Motor neuron (in vitro differentiated cells): ENCODE measurements at places on chromosomes 12 and 14.

DNA sequence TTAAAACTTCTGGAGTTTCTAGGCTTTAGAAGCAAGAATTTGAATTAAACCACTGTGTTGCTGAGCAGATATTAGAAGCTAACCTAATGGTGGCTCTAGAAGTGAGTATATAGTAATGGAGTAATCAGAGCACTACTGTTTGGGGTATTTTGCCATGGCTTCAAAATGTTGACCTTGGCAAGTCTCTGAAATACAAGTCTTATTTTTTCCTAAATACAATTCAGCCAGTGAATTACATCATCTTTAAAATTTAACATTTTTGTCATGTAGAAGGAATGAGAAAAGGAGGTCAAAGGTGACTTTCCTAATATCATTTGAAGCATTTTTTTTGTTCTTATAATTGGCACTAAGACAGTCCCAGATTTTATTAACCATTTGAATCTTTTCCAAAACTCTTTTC lies 25.2 kb downstream of the PMCH start:
- ATAC-seq, result no peak

DNA sequence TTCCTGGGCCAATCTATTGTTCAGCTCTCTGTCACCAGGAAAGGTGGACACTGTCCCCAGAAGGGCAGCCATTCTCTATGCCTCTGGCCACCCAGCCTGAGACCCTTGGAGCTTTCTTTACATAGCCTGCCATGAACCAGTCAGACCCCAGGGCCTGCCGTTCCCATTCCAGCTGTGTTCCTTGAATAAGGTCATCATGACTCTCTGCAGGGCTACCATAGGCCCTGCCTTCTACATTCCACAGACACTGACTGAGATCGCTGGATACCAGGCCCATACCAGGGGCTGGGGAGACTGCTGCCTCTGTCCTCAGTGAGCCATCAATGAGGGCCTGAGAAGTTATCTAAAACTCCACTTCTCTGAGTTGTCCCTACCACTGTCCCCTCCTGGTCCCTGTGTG lies 75.5 kb downstream of the SYNE3 start:
- no peak for ATAC-seq

DNA sequence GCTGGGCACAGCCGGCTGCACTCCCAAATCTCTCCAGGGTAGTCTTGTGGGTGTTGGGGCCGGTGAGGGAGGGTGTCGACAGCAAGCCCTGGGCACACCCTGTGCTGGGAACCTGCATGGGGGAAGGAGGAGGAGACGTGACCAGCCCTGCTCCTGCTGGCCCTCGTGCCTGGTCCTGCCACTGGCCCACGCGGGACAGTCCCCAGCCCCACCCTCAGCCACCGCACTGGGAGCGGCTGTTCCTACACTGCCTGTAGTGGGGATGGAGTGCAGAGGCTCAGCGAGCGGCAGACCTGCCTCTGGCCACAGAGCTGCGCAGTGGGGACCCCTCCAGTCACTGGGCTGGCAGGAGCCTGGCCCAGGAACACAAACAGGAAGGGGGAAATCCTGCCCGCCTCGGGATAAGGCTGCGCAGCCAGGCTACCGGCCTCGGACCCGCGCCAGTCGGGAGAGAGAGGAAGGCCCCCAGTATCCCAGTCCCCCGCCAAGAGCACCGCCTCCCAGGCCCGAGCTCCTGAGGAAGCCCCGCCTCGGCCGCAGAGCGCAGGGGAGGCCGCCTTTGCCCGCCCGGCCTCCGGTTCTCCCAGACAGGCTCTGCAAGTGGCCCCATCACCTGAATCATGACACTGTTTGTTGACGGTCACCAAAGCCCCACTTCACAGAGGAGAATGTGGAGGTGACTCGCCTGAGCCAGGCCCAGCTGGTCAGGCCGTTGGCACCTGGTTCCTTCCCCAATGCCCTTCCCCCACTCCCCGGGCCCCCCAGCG lies 10.6 kb downstream of the AHNAK2 start:
- ATAC-seq, result peak; percentile 52

GRCh38 chr12:75487308-75487707 lies 6.8 kb downstream of the GLIPR1 start:
- no peak for ATAC-seq

GRCh38 chr12:119624966-119625365 lies 31.4 kb downstream of the TMEM233 start:
- no peak for ATAC-seq

DNA sequence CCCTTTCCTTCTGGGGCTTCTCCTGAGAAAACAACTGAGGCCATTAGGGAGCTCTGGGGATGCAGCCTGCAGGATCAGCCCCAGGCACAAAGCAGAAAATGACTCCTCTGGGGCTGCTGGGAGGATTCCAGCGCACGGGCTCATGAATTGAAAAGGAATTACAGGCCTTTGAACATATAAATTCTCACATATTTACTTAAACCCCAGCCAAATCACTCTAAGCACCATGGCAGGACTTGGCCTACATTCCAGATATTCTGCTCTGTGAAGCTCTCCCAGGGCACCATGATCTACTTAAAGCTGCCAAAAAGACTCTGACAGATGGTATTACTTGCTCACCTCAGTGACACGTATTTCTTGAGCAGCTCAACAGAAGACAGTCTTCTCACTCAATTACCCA lies 87.2 kb downstream of the ZFC3H1 start:
- no peak for ATAC-seq

GRCh38 chr12:80986224-80986623 lies 48.5 kb upstream of the LIN7A start:
- no peak for ATAC-seq

- ATAC-seq, result no peak
Observed at GRCh38 chr12:11147420-11147819, 13.0 kb upstream of the TAS2R30 start.

- ATAC-seq, result no peak
Observed at GRCh38 chr12:75951399-75952278, 79.9 kb downstream of the PHLDA1 start.

DNA sequence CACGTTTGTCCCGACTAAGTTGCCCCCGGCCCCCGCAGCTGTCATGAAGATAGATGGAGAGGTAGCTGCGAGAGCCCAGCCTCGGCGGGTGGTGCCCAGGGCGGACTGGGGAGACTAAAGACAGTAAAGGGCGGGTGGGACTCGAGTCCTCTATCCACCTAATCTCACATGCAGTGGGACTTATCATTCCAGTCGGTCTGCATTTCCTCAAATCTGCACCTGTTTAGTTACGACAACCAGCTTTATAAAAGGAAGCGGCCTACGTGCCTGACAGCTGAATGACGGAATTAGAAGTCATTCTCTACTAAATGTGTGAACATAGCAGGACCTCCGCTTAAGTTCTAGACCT lies 109.8 kb upstream of the EGLN3 start:
- ATAC-seq, result peak; percentile 2

DNA sequence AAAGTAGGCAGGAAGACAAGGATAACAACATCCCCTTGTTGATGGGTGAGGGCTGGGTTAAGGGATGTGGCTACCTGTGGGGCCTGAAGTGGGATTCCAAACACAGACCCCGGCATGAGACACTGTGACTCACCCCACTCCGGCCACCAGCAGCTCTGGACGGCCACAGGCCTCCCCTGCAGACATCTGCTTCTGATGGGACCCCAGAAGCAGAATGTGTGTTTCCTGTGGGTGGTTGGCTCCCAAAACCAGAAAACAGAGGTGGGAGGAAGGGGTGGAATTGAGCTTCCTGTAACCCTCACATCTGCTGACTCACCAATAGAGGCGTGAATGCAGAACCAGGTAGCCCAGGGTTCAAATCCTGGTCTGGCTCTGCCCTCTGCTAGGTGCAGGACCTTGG lies 216.6 kb upstream of the PWP1 start:
- no peak for ATAC-seq

GRCh38 chr12:12445165-12445881 lies 88.4 kb downstream of the BORCS5 start:
- ATAC-seq, result no peak

GRCh38 chr12:53498235-53498630 lies 1.0 kb downstream of the MAP3K12 start:
- ATAC-seq, result no peak

DNA sequence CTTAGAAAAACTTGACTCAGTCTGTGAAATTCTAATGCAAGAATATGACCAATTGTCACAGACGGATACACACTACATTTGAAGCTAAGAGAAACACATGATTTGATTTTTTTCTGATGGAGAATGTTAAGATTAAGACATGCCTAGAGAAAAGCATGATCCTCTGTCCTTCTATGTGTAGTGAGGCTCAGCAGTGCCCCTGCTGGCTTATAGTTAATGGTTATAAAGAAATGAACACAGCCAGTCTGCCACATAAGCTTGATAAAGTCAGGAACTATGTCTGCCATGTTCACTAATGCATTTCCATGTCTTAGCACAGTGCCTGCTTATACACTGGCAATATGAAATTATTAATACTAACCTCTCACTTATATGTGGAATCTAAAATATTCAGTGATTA lies 168.1 kb upstream of the DAAM1 start:
- peak; percentile 42 for ATAC-seq

DNA sequence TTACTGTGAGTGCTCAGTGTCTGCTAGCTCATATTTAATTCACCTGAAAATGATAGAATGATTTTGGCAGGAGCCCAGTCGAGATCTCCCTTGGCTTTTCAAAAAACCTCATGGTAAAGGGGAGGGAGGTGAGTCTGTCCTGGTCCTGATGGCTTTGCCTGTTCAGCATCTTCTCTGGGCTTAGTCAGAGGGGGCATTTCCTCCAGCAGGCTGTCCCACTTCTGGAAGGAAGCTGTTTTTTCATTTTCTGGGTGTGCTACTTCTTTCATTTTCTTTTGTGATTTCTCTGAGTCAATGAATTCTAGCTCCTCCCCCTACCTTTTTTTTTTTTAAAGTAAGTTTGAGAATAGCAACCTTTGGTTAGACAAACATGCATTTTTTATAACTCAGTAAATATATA lies 58.8 kb downstream of the TMX1 start:
- no peak for ATAC-seq

DNA sequence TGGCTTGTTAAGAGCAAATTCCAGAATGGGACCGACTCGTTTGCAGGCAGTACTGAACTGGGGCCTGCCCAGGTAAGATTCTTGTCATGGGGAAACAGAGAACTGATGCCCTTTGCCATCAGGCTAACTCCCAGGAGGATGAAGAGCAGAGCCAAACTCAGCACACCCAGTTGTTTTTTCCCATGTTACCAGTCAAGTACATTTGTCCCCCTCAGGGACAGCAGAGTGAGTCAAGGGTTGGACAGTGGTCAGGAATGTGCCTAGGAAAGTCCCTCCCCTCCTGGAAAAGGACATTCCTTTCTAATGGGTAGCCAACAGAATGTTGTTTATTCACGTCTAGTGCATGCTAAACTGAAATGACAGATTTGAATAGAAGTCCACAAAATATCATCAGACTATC lies 1.6 kb downstream of the ART4 start:
- ATAC-seq, result peak; percentile 91

DNA sequence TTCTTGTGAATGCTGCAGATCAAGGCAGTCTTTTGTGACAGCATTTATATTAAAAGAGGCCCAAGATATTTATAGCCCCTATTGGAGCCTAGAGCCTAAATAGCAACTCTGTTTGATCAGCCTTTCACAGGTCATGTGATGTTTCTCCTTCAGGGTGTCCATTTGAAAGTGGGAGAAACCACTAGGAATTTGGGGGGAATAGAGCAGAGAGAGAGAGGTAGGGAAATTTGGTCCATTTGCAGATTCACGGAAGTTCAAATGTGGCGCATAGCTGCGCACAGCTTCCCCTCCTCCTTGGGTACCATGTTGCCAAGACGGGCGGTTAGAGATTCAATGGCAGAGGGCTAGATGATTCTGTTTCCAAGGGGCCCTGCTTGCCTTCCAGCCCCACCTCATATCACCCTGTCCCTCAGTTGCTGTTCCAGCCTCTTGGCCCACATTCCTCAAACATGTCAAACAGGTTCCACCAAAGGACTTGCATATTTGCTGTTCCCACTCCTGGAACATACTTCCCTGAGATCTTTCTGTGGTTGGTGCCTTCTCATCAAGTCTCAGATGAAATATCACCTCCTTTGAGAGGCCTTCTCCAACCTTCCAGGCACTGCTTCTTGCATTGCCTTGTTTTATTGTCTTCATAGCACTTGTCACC lies 220.8 kb downstream of the CHST11 start:
- ATAC-seq, result peak; percentile 10

DNA sequence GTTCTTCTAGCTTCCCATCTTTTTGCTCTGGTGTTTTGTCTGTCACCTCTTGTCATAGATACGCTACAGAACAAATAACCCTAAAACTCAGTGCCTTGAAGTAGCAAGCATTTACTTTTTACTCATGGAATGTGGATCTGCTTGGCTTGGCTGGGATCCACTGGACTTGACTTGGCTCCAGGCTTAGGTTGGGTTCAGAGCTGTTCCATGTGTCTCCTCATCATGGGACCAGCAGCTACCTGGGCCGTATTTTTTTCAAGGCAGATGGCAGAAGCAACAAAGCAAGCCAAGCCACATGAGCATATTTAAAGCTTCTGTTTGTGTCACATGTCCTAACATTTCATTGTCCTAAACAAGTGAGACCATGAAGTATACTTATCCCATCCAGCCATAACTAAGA lies 48.7 kb upstream of the ATF1 start:
- no peak for ATAC-seq

GRCh38 chr12:52795694-52796428 lies at the start of gene KRT3:
TSS of gene KRT3 (minus strand) at chr12:52796117. CDS start at chr12:52796042, 75 bp downstream.
- no peak for ATAC-seq

GRCh38 chr14:56487761-56488160 lies 91.8 kb upstream of the TMEM260 start:
- ATAC-seq, result no peak

- no peak for ATAC-seq
Observed at GRCh38 chr12:51860986-51861385, 12.5 kb upstream of the FIGNL2 start.

DNA sequence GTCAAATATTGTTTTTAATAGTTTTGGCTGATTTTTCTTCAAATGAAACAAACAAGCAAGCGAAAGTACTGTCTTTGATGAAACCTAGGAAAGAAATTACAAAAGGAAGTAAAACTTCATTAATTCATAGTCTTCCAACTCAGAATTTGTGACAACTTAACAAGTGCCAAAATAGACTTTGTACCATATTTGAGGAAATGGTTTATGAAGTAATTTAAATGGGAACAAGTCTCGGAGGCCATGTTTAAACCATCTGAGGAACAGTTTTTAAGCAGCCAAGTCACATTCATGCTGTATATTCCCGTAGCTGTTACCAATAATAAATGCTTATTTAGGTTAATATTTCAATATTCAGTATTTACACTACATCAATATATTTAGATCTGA lies 745 bp upstream of the ARHGDIB start:
- ATAC-seq, result no peak

DNA sequence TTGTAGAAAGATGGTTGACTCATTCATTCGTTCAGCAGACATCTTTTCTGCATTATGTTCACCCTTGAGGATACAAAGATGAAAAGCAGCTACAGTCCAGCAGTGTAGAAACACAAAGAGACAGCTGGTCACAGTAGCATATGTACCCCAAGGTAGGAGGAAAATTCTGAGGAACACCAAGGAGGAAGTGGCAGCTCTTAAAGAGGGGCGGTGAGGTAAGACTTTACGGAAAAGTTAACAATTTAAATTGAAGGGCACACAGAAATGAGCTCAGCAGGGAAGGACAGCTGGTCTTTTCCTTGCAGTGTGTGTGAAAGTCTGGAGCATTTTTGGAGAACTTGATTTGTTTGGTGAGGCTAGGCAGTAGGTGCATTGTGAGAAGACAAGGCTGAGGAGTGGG lies 3.5 kb downstream of the SLC35E3 start:
- no peak for ATAC-seq

GRCh38 chr14:82854901-82855300 lies 1321.2 kb upstream of the SEL1L start:
- peak; percentile 9 for ATAC-seq
